Tibial nerve (tissue), 4 donors: ENCODE measurements at places on chromosomes 1 and 21.

DNA sequence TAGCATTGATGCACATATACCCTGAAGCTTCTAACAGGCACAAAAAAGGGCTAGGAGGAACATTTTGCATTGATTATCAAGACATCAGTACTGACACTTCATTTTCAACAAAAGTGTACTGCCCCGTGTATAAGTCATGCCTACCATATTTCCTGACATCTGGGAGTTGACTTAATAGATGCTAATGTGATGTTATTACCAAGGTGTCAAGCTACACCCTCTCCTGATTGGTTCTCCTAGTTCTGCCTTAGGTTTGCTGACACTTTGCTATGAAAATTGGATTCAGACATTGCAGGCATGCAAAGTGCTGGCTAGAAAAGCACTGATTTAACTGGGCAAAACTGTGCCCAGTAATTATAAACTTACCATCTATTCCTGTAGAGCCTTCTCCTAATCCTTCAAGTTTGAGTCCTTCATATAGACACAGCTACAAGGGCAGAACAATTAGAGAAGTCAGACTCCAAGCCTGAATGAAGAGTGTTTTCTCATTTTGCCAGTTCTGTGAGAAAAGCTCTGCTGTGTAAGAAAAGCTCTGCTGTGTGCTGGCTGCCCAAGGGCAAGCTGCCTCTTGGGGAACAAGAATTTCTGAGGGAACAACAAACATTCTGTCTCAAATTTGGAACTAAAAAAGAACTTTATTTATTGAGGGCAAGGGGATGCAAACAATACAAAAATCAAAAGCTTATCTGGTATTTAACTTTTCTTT is 11.2 kb downstream of the S100A10 start:
- no peak for DNase-seq

- no peak for DNase-seq
Measured at GRCh38 chr1:15206418-15207030, 40.5 kb upstream of the FHAD1 start.

DNA sequence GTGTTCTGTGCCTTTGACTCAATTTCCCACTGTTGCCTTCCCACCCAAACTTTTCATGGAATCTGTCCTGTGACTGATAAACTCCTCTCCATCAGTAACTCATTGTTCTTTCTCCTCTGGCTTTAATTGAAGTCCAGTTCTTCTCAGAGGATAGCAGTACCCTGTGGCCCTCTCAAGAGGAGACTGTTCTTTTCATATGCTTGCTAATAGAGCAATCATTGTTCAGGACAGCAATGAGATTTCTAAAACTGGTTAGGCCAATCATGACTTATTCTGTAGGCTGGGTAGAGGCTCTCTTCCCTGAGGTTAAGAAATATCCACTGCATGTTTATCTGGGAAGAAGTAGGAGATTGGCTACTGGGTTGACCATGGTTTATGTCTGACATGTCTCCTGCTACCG is 98.8 kb downstream of the CHD1L start:
- no peak for DNase-seq

GRCh38 chr21:14722841-14723483 is 176.8 kb upstream of the SAMSN1 start:
- no peak for DNase-seq

DNA sequence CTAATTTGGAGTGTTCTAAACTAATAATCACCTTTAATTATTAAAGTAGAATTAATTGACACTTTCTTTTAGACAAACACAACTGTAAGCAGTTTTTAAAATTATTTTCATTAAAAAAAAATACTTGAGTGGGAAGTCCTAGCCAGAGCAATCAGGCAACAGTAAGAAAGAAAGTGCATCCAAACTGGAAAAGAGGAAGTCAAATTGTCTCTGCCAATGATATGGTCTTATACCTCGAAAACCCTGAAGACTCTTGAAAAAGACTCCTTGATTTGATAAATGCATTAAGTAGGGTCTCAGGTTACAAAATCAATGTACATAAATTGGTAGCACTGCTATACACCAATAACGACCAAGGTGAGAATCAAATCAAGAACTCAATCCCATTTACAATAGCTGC is 83.0 kb upstream of the GADD45A start:
- DNase-seq = no peak

DNA sequence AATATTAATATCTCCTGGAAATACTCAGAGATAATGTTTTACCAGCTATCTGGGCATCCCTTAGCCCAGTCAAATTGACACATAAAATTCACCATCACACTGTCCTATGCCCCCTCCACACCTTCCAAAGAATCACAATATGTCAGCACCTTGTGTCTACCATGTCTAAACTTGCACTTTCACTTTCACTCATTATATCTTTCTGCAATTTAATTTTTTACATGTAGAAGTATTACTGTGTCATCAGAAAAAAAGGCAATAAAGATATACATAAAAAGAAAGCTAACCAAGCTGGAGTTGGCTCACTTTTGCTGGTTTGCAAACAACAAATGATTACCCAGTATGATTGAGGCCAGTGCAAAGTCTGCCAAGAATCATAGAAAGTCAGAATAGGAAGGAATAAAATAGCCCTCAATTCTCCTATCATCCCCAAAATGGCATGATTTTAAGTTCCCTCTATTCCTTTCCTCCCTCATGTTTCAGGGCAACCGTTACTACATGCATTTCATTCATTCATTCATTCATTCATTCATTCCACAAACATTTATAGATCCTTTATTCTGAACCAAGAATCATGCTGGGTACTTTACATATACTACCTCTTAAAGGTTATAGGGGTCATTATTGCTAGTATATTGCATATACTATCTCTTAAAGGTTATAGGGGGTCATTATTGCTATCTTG is 5.9 kb upstream of the LUZP1 start:
- no peak for DNase-seq

DNA sequence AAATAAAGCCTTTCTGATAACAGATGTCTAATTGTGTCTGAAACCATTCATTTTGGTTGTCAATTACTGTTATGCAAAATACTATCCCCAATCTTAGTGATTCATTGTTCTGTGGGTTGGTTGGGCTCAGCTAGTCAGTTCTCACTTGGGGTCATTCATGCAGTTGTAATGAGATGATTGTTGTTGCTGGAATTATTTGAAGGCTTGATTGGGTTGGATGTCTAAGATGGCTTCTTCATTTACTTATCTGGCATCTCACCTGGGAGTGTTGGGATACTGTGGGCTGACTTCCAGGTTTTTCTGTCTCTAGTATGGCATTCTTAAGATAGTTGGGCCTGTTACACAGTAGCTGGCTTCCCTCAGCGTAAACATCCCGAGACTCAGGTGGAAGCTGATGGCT is 217.8 kb upstream of the B3GALT2 start:
- no peak for DNase-seq

DNA sequence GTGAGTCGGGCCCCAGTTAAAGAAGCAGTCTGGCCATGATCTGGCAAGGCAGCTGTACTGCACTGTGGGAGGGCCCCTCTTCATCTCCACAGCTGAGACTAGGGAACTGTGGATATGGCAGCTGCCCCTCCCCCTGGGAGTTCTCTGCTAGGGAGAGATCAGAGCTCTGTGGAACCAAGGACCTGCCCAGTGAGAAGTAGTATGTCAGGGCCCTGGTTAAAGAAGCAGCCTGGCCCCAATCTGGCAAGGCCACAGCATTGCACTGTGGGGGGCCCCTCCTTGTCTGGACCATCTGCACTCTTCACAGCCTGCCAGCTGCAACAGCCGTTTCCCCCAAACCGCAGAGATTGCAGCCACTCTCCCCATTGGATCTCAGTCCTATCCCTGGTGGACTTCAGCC is 208.5 kb downstream of the DNAH14 start:
- DNase-seq = no peak

DNA sequence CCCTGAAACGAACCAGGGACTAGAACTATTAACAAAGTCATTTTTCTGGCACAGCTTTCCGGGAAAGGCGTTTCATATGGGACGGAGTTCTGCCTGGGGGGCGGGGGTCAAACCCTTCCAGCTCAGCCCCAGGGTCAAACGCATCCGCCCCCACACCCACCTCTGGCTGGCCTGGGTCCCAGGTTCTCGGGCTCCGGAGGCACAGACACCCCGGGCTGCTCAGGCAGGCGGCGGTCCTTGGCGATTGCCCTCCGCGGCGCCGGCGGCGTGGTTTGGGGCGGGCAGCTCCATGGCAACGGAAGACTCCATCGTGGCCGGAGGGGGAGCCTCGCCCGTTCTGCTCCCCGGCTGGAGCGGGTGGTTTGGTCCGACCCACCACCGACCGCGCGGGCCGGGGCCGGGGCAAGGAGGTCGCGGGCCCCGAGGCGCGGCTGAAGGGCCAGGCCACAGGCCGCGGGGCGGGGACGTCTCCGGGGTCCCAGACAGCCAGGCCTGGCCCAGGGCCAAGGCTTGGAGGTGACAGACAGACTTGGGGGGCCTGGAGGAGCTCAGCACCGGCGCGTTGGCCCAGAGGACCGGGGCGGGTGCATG is at the start of gene CFAP74:
Gene CFAP74 (minus strand): TSS at position 246 of the 591 bp plus-strand sequence. CDS start 12,830 bp downstream, outside the sequence.
- no peak for DNase-seq

- no peak for DNase-seq
Measured at GRCh38 chr1:51901151-51901550, 22.6 kb upstream of the NRDC start.

- DNase-seq = no peak
Measured at GRCh38 chr21:16357994-16358393, 628.2 kb downstream of the USP25 start.
